ENCODE measurements at places on chromosomes 7 and 10.

DNA sequence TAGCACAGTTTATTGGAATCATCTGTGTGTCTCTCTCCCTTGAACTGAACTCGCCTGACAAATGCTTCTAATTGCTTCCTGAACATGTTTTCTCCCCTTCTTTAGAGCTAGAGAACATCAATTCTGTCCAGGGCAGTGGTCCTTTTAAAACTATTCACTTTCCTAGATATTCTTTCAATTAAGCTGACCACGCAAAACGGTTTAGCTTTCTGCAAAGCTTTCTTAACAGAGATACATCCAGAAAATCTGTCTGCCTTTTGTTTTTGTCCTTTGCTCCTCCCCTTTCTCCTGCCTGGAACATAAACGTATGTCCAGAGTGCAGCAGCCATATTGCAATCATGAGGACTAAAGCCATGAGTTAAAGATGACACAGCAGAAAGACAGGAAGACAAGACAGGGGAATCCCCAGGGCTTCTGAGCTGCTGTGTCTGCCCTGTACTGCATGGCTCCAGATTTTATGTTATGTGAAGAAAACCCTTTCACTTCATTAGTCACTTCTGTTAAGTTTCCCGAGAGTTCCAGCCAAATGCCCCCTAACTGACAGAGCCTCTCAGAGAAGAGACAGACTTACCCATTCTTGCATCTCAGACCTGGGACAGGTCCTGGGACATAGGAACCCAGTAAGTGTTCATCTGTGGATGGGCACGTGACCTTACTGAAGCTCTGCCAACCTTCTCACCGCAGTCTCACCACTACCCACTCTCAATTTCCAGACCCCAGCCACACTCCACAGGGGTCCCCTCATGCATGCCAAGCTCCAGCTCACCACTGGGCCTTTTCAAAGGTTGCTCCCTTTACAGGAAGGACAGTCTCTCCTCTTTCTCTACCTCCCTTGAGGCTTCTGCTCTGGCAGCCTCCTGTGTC, 35.0 kb upstream of the CPXM2 start:
- no peak for DNase-seq

GRCh38 chr10:634256-634655, 55.2 kb downstream of the DIP2C start:
- no peak for DNase-seq

- no peak for DNase-seq
These were observed 92.8 kb upstream of the MKLN1 start for GRCh38 chr7:131234719-131235488.

- no peak for DNase-seq
These were observed 34.0 kb upstream of the DNMBP start for GRCh38 chr10:100043796-100044195.

GRCh38 chr7:103380395-103381191, 33.1 kb downstream of the PSMC2 start:
- no peak for DNase-seq
